ENCODE measurements at places on chromosomes 12 and 14. TPM values are rescaled to one million over a fixed set of nuclear protein-coding genes. Genes with fewer than 3 reads are reported as not detected.

- DNase-seq, result no peak
- no peaks in the 10 kb centered on the region for H3K4me1 ChIP-seq
- no peak overlapping the region for H3K27ac ChIP-seq
- no peak overlapping the region for H3K4me3 ChIP-seq
- H3K36me3 ChIP-seq, result no peaks in the 10 kb centered on the region
Measured at GRCh38 chr12:116385486-116386217, 108.2 kb upstream of the MED13L start.

- H3K4me1 ChIP-seq, result peaks cover 67% of the 10 kb centered on the region
- H3K27ac ChIP-seq, result peak overlapping the region; percentile 98
- H3K36me3 ChIP-seq, result peaks cover 8% of the 10 kb centered on the region
- H3K27me3 ChIP-seq, result no peaks in the 10 kb centered on the region
- H3K4me3 ChIP-seq, result no peak overlapping the region
Measured at GRCh38 chr14:22850944-22851764, 14.8 kb downstream of the MMP14 start.

DNA sequence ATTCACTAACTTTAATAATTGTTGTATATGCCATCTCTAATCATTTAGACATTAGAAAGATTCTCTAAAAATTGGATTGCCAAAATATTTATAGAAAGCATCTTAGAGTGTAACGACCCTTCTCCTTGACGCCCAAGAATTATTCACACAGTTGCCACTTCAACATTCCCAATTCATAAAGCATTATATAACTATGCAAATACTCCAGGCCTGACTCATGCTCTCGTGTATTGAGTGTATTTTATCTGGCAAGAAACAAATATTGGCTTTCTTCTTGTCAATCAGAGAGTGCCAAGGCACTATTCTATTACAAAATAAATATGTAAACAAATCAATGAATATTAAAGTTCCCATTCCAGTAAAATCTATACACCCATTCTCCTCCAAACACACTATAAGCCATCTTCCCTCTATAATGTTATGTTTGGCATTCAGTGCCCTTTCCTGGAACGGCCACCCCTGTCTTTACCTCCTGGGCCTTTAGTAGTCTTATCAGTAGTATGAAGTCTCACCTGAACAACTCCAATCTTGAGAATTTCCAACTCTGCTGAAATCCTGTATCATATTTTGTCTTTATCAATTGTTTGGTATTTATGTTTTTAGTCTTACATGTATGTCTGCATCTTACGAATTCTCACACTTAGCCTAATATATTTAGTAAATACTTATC, 182.6 kb downstream of the PIK3C2G start:
- H3K4me3 ChIP-seq, result no peak overlapping the region
- no peak for DNase-seq

Gene VDR
- total RNA-seq, result 6.6 TPM

Gene GRIP1
- 3.0 TPM for total RNA-seq

Measured in tibial nerve (tissue), 4 donors.